Activated CD4-positive, alpha-beta T cell treated with anti-CD3 and anti-CD28 coated beads, Interleukin-2, amount 50 U/mL, for 1 hour (primary cell): ENCODE measurements at places on chromosomes 11 and 22.
A peak's percentile ranks its signal among the peaks of the same experiment; 100 is the strongest.

DNA sequence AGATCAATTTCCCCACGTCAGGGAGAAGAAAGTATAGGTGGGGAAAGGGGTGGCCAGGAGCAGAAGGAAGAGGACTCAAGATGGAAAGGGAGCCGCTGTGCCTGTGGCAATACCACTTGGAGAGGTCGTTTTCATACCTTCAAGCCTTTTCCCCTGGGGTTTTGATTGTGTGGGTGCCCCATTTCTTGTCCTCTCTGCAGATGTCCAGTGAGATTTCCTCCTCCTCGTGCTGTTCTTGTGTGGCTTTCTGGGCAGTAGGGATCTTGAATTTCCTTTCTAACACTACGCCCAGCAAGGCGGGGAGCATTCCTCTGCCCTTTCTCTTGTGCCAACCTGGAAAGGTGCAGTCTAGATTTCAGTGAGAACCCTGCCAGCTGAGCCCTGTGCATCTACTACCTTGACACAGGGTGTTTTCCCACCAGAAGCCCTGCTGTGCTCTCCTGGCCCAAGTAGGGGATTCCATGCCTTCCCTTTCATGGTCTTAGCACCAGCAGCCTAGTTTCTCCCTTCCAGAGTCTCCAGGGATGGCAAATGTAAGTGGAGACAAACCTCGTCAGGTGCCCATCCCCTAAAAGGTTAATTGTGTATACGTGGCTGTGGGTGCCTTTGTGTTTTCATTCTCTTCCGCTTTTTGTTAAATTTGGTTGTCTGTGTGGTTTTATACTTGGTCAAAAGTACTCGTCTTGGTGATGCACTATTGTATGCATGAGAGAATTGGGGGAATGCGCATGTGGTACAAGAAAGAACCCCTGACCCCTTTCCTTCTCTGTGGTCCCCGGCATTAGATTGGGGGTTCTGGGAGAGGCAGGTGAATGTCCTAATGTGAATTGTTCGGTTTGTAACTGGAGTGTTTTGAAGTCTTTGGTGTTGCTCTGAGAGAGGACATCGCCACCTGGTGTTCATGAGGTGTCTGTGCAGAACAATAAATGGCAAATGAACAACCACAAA lies 71.4 kb upstream of the MPEG1 start:
- DNase-seq = peak; percentile 26

GRCh38 chr11:120657306-120658070 lies 145.9 kb downstream of the GRIK4 start:
- DNase-seq = no peak

DNA sequence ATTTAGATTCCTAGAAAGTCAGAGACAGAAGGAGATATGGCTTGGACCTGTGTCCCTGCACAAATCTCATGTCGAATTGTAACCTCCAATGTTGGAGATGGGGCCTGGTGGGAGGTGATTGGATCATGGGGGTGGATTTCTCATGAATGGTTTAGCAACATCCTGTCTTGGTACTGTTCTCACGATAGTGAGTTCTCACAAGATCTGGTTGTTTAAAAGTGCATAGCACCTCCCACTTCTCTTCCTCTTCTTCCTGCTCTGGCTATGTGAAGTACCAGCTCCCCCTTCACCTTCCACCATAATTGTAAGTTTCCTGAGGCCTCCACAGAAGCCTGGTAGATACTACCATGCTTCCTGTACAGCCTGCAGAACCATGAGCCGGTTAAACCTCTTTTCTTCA lies 27.6 kb upstream of the PAMR1 start:
- DNase-seq = no peak

DNA sequence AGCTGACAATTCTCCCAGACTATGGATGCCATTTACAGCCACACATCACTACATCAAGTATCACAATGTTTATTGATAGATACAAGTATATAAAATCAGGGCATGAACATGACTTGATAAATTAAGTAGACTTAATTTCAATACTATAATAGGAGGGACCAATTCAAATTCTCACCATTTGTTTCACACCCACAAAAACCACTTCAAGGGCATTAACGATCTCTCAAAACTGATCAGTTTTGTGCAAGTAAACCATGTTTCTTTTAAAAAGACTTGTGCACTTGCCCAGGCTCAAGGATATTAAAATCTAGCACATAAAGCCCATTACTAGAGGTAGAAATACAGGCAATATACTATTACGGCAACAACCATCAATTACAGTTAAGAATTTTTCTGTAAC lies 11.7 kb downstream of the EIF4G2 start:
- no peak for DNase-seq

DNA sequence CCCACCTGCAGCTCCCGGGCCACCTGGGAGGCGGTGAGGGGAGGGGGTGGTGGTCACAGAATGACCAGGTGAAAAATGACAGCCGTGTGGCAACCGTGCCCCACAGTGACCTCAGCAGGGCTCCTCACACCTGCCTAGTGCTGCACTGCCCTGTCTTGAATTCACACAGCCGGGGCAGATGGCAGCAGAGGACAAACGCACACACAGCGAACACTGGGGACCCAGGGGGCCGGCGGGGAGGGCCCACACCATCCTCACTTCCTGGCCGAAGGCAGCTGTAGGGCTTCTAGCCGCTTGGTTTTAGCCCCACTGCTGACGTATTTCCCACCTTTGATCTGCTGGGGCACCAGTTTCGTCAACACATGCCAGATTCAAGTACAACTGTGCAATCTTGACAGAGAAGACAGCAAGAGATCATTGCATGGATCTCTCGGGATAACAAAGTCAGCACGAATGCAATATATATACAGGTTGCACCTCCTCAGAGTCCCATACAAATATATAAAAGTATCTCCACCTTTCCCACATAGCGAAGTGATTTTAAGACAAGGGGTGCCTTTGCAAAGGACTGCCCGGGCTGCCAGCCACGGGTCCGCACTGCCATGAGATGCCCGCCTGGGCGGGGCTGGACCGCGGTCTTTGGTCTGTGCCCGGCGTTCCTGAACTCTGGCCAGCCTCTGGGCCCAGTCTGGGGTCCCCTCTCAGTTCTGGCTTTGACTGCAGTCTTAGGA lies 26.9 kb downstream of the TRMU start:
- no peak for DNase-seq

DNA sequence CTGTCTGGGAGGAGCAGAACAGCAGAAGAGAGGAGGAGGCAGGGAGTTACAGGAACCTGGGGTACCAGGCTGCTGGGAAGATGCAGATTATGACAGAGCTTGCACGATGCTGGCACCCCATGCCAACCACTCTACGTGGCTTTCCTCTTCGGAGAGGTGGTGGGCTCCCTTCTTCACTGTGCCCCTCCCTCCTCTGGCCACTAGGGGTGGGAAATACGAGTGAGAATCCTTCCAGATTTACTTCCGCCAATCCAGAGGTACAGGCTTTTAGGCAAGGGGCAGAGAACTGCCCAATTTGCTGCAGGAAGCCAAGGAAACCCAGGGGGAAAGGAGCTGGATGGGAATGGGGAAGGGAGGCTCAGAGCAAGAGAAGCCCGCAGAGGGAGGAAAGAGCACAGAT lies 12.3 kb downstream of the HYOU1 start:
- no peak for DNase-seq

- no peak for DNase-seq
Measured at GRCh38 chr11:9130297-9130696, 38.9 kb upstream of the SCUBE2 start.

GRCh38 chr22:23682827-23683355 lies 7.9 kb upstream of the RGL4 start:
- no peak for DNase-seq

DNA sequence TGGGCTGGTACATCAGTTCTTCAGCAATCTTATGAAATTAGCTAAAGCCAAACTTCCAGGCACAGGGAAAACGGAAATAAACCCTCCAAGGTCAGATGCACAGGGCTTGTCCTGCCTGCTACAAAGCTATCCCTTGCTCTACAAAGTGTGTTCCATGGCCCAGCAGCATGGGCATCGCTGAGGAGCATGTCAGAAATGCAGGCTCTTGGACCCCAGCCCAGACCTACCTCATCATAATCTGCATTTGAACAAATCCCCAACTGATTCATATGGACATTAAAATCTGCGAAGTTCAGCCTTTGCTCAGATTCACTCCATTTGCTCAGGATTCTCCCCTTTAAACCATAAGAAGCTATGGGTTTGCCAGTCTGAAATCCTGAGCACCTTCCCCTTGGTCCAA lies 129.7 kb upstream of the CSNK2A3 start:
- no peak for DNase-seq

GRCh38 chr11:11512929-11513328 lies 108.9 kb downstream of the GALNT18 start:
- no peak for DNase-seq

DNA sequence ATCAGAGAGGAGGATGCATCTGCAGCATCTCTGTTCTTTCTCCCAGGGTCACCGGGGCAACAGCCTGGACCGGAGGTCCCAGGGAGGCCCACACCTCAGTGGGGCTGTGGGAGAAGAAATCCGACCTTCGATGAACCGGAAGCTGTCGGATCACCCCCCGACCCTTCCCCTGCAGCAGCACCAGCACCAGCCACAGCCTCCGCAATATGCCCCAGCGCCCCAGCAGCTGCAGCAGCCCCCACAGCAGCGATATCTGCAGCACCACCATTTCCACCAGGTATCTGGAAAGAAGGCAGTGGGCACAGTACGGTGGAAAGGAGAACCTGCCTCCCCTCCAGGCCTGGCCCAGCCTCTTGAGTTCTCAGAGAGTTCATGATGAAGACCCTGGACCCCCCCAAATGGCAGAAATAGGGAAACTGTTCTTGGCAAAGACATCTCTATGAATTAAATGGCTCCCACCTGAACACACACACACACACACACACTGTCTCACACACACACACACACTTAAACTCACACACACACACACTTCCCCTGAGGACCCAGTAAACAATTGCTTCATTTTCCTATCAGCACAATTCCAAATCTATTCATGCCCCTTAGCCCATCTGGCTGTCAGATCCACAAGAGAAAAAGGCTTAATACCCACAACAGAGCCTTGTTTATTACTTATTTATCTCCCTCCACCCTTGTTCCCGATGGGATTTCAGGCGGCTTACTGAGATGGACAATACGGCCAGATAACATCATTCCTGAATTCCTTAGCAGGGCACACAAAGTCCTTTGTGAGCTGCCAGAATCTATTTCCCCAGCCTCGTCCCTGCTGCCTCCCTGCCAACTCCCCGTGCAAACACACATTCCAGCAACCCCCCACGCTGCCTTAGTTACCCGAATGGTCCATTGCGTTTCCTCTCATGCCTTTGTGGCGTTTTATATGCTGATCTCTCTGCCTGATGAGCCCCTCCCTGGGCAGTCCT lies 8.1 kb downstream of the TMA7B start:
- no peak for DNase-seq

DNA sequence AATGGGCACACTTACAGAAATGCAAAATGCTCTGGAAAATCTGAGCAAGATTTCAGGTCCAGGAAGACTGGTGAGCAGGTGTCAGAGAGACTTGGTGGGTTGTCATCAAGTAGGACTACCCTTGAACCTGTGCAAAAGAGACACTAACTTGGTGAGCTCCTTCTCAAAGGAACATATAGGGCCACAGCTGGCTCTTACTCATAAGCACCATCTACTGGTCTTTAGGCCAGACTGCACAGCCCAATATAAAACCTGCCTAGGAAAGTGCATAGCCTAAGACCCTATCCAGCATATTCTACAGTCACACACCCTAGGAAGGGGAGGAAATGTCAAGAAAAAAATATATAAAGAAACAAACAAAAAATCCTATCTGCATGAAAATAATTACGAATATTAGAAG lies 18.2 kb upstream of the OR10W1 start:
- DNase-seq = no peak

- DNase-seq = no peak
Measured at GRCh38 chr11:57467508-57468157, 7.3 kb downstream of the RTN4RL2 start.

- no peak for DNase-seq
Measured at GRCh38 chr22:46879083-46879482, 116.6 kb downstream of the TBC1D22A start.
